NCI-H1048 (cell line): ENCODE measurements at places on chromosomes 12 and 14.

GRCh38 chr12:7788294-7788660 is 925 bp upstream of the NANOG start:
- no peak for DNase-seq

DNA sequence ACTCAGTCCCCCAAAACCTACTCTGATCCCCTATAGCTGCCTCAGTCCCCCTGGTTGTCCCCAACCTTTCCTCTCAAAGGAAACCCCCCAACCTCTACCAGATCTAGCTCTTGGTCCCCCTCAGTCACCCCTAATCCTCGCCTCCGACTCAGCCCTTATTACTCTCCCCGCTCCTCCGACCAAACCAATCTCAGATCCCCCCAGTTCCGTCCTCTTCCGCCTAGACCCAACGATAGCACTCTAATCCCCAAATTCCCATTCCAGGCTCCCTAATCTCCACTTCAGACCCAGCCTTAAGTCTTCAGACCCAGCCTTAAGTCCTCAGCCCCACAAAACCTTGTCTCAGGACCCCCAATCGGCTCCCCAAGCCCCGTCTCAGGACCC is 612 bp downstream of the VPS37B start:
- DNase-seq = no peak

DNA sequence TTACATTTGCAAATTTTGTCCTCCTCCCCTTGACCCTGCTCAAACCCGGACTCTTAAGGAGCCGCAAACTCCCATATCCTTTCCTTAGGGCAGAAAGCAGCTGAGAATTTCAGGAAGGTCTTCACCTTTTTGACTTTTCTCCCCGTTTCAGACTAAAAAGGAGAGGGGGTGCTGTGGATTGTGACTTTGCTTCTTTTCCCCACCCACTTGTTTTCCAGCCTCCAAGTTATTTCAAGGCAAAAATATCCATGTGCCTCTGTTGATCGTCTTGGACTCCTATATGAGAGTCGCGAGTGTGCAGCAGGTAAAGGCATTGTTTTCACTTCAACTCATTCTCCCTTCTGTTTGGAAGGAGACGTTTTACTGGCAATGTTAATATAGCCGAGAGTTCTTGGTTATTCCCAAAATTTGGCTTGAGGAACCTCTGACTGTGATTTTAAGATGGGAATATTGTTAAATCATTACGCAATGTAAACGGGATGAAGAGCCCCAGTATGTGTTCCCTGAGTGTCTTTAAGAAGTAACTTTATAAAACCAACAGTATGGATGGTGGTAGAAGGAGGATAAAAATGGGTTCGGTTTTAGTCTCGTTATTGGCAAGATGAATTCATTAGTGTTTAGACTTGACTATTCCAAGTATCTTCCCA is 663 bp downstream of the LRRK2 start:
- DNase-seq = no peak

GRCh38 chr12:46439793-46440511 is 67.4 kb upstream of the SLC38A2 start:
- DNase-seq = no peak

DNA sequence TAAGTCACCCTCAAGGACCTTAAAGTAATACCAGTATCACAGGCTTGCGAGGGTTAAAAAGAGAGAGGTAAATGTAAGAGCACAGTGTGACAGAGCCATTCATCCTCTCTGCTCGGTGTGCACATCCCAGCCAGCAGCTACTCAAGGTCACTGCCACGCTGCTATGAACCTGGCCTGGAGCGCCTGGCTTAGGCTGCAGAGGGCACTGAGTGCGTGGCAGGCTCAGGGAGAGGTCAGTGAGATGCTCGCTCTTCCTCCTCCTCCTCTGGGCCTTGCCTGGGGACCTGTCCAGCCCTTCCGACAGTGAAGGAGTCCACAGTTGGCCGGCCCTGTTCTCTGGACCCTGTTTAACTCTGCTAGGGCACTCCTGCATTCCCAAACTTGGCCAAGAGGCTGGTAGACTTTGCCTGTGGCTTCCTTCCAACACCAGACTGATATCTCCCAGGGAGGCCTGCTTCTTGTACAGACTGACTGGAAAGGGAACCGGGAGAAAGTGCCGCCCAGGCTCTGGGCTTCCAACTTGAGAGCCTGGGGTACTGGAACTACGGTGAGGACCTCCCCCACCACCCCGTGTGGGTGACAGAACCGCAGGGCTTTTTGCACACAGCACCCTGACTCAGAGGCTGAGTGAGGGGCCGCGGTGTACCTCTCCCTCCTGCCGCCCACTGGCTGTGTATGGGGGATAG is 62.6 kb upstream of the CORO1C start:
- DNase-seq = no peak

GRCh38 chr14:59464486-59465315 is 479 bp downstream of the GPR135 start:
- no peak for DNase-seq

DNA sequence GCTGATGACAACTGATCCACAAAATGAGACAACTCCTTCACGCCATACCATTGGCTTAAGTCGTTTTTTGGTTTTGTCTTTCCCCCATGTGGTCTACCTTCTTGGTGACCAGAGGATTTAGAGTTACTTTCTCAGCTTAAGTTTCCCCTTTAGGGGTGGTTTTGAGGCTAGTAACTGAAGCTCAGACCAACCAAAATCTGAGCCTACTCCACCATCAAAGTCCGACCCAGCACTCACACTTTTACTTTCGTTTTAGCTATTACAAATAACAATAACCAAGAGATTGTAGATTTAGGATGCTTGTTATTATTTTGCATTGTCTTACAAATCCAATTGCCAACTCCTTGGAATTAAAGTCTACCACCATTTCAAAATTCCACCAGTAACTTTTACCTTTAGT is 130.6 kb upstream of the MDM1 start:
- no peak for DNase-seq

DNA sequence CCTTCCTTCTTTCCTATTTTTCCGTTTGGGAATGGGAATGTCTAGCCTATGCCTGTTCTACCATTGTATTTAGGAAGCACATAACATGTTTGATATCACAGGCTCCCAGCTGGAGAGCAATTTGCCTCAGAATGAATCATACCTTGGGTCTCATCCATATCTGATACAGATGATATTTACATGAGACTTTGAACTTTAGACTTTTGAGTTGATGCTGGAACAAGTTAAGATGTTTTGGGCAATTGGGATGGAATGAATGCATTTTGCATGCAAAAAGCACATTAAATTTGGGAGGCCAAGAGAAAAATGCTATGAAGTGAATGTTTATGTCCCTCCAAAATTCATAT is 61.9 kb upstream of the BEGAIN start:
- DNase-seq = no peak

- DNase-seq = no peak
Measured at GRCh38 chr12:100225491-100225890, 24.9 kb downstream of the ACTR6 start.

- DNase-seq = no peak
Measured at GRCh38 chr14:105058521-105059034, 6.7 kb downstream of the GPR132 start.

- DNase-seq = no peak
Measured at GRCh38 chr12:102669056-102669455, 188.7 kb upstream of the IGF1 start.

GRCh38 chr12:53952871-53953734 is 1.6 kb upstream of the HOXC12 start:
- no peak for DNase-seq

DNA sequence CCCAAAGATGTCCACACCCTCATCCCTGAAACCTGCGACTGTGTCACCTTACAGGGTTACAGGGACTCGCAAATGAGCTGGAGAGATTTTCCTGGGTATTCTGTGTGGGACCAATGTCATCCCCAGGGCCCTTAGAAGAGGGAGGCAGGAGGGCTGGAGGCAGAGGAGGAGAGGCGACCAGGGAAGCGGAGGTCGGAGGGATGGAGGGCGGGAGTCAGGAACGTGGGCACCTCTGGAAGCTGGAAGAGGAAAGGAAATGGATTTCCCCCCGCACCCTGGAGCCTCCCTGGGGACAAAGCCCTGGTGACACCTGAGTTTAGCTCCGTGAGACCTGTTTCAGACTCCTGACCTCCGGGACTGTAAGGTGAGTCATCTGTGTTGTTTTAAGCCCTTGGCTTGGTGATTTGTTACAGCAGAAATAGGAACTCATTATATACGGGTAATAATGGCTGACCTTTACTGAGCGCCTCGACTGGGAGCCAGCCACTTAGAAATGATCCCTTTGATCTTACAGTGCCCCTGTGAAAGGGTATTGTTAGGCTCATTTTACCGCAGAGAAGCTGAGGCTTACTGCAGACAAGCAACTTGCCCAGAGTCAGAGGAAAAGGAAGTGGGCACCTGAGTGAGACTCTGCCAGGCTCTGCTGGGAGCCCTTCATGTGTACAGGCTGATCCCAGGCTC is 29.3 kb upstream of the FZD10 start:
- no peak for DNase-seq

DNA sequence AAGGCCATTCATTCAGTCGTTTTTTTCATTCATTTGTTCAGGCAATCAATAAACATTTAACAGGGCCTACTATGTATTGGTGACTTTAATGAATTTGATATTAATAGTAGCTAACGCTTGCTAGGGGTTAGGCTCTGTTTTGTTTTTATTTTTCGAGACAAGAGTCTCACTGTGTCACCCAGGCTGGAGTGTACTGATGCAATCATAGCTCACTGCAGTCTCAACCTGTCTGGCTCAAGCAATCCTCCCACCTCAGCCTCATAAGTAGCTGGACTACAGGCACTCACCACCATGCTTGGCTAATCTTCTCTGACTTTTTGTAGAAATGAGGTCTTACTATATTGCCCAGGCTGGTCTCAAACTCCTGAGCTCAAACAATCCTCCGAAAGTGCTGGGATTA is 25.6 kb upstream of the MED13L start:
- DNase-seq = no peak
